Activated CD4-positive, alpha-beta T cell treated with anti-CD3 and anti-CD28 coated beads, Interleukin-2, amount 50 U/mL, for 1 hour (primary cell): ENCODE measurements at places on chromosomes 6 and 20.

- no peak for DNase-seq
Measured at GRCh38 chr20:52270001-52270606, 78.5 kb upstream of the ZFP64 start.

DNA sequence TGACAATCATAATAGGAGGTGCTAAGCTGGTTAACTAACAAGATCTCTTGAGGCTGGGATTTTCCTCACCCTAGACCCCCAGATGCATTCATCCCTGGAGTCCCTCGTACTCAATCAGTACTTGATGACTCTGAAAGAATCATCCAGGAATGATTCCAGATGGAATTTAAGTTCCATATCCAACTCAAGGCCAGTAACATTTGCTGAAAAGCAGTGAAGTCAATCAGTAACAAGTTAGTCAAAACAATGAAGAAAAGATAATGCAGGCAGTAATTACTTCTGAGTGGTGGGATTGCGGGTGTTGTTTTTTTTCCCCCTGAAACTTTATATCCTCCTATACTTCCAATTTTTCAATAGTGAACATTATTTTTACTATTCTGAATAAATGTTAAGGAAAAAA, 18.6 kb downstream of the GMDS start:
- no peak for DNase-seq

DNA sequence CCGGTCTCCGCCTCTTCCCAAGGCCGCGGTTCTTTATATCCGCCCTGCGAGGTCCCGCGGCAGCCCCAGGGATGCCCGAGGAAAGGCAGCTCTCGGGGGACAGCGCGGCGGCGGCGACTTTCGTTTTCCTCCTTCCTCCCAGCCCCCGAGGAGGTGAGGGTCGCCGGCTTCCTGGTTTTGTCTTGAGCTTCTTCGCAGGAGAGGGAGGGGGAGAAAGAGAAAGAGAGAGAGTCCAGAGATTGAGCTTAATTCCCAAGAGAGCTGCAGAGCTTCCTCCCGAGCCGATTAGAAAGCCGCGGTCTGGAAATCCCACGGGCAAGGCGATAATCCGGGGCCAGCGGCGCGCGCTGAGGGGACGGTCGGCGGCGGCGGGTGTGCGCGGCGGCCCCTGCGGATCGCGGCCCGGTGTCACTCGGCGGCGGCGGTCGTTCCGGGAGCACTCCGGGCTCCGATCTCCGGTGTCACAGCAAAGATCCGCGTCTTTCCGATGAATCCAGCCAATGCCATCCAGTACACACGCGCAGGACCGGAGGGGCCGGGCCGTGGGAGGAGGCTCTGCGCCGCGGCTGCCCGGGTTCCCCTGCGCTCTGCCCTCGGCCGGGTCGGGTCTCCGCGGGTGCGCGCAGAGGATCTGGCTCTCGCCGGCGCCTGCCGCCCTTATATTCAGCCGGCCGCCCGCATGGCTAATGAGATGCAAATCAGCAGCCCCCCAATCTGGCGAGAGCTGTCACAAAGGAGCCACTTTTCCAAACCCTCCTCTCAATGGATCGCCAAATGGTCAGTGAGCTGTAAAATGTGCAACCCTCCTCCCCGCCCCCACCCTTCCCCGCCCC, at the start of gene DLL1:
TSS of gene DLL1 (minus strand) at position 783 of the 833 bp plus-strand sequence. CDS start 939 bp downstream, outside the sequence.
- DNase-seq, result peak; percentile 25

DNA sequence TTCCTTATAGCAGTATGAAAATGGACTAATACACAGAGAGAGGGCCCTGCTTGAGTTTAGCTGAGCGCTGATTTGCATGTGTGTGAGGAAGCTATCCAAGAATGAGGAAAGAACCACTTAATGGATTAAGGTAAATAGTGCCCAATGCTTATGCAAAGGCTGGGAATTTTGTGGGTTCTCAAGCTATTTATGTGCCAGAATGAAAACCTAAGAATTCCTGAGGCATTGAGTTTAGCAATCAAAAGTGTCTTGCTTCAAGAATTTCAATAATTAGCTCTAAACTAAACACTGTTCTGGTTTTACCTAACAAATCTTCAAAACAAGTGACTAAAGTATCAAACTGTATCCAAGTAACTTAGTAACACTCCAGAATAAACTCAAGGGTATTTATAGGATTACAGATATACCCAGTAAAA, 7.0 kb upstream of the OR14J1 start:
- no peak for DNase-seq

- DNase-seq, result no peak
Measured at GRCh38 chr20:31914170-31914569, 37.7 kb downstream of the PDRG1 start.

DNA sequence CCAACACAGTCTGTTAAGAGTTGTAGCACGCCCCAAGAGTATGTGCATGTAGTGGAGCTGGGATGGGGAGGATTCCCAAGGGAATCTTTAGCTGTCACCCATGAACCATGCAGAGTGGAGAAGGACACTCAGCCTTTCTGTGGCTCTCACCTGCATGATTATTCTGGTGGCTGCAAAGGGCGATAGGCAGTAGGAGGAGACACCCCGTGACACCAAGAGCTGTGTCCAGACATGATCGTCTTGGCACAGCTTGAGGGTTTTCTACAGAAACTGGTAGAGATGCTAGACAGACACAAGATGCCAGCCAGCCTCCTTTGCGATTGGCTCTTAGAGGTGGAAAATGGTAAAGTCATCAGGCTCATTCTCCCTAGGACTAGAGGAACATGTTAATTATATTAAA, 3.1 kb upstream of the CSE1L start:
- no peak for DNase-seq

DNA sequence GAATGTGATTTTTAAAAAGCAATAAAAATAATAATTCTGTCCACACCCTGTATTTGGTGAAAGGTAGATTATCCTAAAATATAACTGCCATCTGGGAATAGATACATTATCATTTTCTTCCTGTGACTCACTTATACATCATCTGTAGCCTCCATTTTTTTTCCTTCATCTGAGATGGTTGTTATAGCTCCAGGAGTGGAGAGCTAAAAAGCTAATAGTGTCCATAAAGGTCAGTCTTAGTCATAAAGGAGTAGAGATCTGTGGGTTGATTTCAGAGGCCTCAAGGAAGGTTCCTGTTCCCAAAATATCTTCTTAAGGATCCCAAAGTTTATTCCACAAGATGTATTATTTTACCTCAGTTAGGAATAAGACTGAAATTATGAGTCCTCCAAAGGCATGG, 41.1 kb downstream of the FBXO5 start:
- no peak for DNase-seq

DNA sequence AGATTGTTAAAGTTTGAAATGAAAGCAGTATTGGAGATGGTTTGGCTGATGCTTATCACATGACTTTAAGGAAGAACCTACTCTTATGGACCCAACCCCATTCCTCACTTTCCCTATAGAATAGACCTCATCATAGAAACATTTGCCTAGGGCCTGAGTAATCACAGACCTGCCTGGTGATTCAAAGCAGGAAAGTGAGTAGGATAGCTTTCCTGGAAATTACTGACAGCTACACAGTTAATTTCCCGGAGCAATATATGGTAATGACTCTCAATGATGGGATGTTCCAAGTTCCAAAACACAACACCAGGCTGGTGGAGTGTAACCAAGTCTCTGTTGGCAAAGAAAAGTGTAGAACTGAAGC, 233.8 kb downstream of the SIM1 start:
- DNase-seq, result no peak

DNA sequence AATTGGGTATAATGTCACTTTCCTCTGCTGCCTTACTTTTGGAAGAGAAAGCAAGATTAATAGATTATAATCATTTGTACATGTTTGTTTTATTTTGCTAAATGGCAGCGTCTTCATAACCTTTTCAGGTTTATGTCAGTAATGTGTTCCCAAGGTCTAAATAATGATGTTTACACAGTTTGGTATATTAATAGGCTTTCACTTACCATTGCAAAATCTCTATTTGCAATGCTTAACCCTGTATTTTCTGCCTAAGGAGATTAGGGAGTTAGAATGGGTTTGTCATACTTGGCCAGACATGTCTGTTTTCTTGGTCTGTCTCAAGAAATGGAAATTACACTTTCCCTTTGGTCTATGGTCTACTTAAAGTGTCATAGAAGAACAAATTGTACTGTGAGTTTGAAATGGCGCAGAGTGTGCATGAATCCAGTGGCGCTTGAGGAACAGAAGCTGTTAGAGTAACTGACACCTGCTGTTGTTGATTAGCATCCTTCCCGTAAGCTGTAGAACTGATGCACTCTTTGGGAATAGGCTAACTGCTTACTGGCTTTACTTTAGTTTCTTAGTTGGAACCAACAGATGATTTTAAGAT, 261.1 kb downstream of the SAMD5 start:
- DNase-seq, result no peak

DNA sequence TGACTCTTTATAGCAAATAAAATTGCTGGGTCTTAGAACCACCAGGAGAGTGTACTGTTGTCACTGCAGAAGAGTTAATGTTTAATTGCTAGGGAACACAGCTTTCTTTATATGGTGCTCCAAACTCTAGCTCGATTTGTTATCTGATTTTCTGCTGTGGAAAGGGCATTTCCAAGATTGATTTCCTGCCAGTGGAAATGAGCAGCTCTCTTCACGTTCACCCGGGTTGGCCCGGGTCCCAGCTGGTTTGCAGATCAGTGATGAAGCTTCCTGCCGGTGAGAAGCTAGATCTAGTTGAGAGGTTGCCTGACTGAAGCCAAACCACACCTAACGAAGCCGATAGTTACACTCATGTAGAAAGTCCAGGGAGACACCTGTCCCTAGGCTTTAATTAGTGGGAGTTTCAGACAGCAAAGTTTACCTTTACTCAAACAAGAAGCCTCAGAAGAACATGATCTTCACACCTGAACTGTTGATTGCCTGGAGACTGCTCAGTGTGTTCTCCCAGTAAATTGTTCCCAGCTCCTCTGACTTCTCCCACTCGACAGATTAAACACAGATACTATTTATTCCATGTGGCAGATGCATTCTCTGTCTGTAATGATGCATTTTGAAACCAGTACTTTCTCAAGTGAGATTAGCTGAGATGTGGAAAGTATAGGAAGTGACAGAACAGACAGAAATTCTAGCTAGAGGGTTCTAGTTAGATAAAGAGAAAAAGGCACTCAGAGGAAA, 27.8 kb downstream of the PAQR8 start:
- DNase-seq, result peak; percentile 39

DNA sequence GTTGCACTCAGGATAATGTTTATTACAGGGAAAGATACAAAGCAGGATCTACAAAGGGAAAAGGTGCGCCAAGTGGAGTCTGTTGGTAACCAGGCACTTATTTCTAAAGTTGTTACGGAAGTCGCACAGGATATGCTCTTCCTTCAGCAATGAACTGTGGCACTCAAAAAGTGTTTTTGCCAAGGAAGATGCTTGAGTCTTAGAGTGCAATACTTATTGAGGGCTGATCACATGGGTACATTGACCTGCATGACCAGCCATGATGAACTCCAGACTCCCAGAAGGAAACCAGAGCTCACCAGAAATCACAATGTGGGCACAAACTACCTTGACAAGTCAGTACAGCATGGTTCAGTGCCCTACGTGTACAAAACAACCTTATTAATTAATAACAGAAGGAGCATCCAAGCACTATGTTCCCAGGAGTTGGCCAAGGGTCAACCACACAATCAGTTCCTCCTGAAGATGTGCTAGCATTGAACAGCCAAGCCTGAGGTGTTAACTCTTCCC, 270.7 kb upstream of the TFAP2D start:
- no peak for DNase-seq

DNA sequence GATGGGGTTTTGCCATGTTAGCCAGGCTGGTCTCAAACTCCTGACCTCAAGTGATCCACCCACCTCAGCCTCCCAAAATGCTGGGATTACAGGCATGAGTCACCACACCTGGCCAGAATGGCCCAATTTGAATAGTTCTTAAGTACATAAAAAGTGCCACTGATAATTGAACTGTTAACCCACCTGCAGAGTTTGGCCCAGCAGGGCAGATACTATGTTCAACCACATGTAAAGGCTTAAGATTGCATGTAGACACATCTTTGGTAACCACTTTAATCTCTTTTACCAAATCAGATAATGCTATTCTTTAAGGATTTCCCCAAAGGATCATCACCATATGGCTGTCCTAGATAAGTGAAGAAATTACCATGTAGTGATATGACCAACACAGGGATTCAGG, 21.3 kb upstream of the SGK1 start:
- DNase-seq, result no peak

DNA sequence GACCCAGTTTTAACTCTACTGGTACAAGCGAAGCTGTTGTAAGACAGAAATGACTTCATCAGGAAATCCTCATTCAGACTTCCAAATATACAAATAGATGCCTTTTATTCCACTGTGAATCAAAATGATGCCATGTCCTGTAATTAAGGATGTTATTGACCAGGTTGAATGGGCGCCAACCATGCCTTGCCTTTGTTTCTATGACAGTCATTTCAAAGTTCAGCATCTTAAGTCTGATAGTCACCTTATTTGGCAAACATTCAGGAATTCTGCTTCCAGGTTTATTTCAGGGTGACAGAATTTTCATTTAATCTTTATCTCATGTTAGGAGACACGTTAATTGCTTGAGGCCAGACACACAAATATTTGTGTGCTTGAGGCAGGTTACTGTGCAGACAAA, 592.8 kb upstream of the JAG1 start:
- DNase-seq, result no peak

- no peak for DNase-seq
Measured at GRCh38 chr6:96015518-96016333, at the start of gene FUT9. TSS of gene FUT9 (plus strand) at chr6:96015974. CDS start at chr6:96203156, 187,182 bp downstream.

GRCh38 chr6:19424853-19425252, 412.3 kb upstream of the ID4 start:
- no peak for DNase-seq

DNA sequence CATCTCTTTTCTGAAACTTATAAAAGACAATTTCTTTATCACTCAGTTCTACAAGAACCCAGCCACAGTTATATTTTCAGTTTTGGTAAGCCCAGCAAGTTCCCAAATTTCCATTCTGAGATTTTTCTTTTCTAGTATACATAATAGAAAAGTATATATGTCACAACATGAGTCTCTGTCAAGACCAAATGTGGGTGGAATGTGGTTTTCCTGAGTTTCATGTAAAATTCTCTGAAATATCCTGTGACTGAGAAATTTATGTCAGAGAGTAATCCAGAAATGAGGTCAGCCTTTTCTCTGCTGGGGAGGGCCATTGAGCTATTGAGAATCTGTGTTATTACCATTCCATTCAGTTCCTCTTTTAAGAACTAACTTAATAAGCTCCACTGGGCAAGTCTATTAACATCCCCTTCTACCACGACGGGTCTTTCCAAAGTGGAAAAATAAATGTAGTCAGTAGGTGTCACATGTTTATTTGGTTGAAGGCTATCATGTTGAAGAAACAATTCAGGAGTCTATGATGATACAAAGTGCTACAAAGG, 100.7 kb upstream of the HMGN3 start:
- no peak for DNase-seq

DNA sequence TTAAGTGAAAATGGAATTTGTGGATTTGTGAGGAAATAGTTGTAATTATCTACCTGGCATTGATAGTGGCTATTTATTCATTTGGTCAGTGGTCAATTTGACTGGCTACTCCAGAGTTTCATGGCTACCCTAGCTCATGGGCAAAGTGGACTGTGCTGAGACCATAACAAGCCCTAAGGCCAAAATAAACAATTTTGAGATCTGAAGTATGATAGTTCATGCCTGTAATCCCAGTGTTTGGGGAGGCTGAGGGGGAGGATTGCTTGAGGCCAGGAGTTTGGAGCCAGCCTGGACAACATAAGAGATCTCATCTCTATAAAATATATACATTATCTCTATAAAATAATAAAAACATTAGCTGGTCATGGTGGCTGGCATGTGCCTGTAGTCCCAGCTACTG, 311.7 kb downstream of the HIVEP2 start:
- DNase-seq, result no peak

GRCh38 chr6:14406614-14407331, 289.2 kb downstream of the CD83 start:
- no peak for DNase-seq

- peak; percentile 40 for DNase-seq
Measured at GRCh38 chr20:3068986-3069900, 2.2 kb upstream of the OXT start.

GRCh38 chr20:25199473-25200260, 4.2 kb downstream of the ENTPD6 start:
- no peak for DNase-seq
